ENCODE measurements at places on chromosomes 5 and 9. TPM values are rescaled to one million over a fixed set of nuclear protein-coding genes. Genes with fewer than 3 reads are reported as not detected.
A peak's percentile ranks its signal among the peaks of the same experiment; 100 is the strongest.

The PCDHA9 gene
- total RNA-seq = 0.02 TPM

The PCDHB16 gene
- total RNA-seq = 0.32 TPM

- no peak for DNase-seq
Observed at GRCh38 chr5:161273410-161273809, 273.1 kb downstream of the GABRB2 start.

The QRFP gene
- not detected for total RNA-seq

DNA sequence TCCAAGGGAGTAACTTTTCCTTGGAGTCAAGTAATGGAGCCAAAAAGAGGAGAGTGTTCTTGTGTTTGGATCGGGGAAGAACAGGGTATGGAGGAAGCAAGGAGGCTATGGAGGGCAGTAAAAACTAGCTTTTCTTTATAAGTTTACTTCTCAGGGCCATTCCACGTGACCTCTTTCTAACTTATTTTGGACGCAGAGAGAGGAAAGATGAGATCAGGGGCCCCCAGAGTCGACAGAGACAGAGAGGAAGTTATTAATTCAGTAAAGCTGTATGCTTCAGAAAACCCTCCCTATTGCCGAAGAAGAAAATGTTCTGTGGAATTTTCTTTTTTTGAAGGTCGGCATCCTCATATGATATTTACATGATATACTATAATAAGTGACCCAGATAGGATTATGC, 233.8 kb upstream of the MPDZ start:
- no peak for DNase-seq

DNA sequence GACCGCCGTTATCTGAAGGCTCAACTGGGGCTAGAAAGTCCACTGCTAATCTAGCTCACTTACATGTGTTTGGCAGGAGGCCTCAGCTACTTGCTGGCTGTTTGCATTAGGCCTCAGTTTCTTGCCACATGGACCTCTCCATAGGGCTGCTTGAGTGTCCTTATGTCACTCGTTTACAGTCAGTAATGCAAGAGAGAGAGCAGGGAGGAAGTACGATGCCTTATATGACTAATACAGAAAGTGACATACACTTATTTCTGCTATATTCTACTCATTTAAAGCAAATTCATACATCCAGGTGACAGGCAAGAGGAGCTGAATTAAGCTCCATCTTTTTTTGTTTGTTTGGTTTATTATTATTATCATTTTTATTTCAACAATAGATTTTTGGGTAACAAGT, 179.6 kb downstream of the LURAP1L start:
- no peak for DNase-seq

GRCh38 chr5:89537800-89538199, 654.8 kb upstream of the MEF2C start:
- DNase-seq = no peak

GRCh38 chr5:143635146-143635752, 176.7 kb upstream of the HMHB1 start:
- DNase-seq = no peak

DNA sequence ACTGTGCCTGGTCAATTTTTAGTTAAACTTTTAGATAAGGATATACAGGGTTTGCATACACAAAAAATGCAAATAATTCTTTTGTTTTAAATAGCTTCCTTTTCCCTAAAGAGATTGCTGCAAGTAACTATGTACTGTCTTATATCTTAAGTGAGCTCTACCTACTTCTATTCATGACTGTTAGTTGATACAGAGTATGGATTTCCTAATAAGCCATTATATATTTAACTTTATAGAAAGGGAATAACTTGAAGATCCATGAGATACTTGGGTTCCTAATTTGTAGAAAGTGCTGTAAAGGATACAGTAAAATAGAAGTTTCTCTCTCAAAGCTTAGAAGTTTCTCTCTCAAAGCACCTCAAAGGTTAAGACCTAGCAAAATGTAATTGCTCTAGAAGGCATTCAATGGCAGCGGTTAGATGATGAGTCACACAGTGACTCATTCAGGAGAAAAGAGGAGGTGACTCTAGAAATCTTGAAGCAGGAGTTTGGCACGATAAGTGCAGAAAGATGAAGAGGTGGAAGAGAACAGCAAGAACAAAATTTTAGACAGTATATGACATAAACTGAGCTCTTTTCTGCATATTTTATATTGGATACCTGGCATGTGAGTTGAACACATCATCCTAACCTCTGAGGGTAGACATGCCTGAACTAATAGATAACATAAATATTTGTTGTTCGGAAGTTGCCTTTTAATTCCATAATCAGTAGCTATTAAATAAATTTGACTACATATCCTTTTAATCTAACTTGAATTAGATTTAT, 5.5 kb upstream of the DNAJC21 start:
- peak; percentile 57 for DNase-seq

GRCh38 chr9:111431684-111432083, 52.5 kb downstream of the ECPAS start:
- DNase-seq = no peak

- DNase-seq = peak; percentile 36
Observed at GRCh38 chr5:90022711-90023053, 386.9 kb downstream of the CETN3 start.

The PCDHGA11 gene
- total RNA-seq = 0.52 TPM

The PCDHB5 gene
- 0.07 TPM for total RNA-seq

GRCh38 chr9:129761293-129761900, 8.6 kb upstream of the PTGES start:
- DNase-seq = no peak

GRCh38 chr5:32771037-32771436, 59.9 kb downstream of the NPR3 start:
- no peak for DNase-seq

The UBE2QL1 gene
- 0.29 TPM for total RNA-seq

DNA sequence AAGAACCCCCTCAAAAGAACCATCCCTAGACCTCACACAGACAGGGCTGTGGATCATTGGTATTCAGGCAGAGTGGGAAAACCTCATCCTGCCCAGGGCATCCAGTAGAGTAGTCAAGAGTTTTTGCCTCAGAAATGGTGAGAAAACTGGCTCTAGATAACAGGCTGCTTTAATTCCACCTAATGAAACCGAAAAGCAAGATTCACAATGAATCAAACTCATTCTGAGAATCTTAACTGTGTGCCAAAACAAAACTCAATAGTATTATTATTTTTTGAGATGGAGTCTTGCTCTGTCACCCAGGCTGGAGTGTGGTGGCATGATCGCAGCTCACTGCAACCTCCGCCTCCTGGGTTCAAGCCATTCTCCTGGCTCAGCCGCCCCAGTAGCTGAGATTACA, 17.8 kb upstream of the NPM1 start:
- DNase-seq = no peak
